ENCODE measurements at places on chromosomes 2 and 18.

GRCh38 chr2:114083717-114084387, 194.0 kb downstream of the ACTR3 start:
- no peak for DNase-seq

DNA sequence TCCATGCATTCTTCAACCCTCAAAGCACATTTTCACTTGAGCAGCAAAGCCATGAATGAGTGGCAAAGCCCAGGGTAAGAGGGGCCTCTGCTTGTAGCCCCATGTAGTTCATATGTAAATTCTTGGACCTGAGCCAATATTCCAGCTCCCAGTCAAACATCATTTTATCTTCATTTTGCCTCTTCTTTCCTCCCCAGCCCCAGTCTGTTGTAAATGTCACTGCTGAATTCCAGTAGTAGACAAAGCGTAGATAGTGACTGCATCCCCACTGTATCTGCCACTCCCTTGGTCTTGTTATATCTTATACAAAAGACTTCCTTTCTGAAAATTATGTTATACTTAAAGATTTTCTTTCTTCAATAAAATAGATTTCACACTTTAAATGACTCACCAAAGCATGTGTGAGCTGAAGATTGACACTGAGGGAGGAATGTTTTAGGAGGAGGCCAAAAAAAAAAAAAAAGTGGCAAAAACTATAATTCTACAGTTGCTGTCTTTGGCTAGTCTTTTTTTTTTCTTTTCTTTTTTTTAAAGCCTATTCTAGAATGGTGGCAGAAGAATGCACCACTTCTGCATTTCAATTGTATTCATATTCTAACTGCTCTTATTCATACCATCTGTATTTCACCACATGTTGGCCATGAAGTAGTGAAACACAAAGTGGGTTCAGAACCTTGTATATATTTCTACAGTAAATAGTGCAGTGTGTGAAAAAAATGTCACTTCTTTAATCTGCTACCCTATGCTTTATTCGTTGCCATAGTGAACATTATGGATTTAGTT, 306.1 kb downstream of the CPS1 start:
- no peak for DNase-seq

DNA sequence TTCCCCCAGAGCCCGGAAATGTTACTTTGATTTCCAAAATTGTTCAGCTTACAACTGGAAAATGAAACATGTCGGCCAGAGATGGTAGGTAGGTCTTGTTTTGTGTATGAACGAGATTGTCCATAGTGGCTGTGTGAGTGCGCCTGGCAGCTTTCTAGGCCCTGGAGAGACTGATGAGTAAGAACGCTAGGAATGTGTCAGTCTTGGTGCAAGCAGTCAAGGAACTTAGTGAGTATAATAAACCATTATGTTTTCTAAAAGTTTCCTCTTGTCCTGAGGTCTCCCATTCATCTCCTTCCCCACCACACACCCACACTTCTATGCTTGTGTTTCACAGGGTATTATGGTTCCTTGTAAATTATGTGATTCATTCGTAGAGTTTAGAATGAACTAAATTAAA, 234.2 kb downstream of the CDH2 start:
- no peak for DNase-seq

DNA sequence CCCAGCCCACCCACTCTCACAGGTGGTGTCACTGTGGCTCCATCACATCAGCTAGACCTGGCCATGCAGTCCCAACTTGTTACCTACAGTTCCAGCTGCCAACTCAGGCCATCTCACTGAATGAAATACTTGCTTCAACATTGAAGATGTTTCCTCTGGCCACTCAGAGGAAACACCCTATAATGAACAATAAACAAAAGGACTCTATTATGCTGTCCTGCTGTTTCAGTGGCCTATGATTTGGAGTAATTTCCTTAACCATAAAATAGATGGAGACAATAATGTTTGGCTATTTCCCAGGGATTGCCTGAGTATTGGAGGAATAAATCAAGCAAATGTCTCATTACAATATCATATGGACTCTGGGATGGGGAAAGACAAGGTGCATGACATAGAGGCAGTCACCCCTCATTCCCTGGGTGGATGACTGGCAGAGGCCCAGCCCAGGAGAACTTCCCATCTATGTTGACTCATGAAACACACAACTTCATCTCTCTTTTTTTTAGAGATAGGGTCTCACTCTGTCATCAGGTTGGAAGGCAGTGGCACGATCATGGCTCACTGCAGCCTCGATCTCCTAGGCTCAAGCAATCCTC, 134.4 kb downstream of the TGIF1 start:
- DNase-seq, result no peak

DNA sequence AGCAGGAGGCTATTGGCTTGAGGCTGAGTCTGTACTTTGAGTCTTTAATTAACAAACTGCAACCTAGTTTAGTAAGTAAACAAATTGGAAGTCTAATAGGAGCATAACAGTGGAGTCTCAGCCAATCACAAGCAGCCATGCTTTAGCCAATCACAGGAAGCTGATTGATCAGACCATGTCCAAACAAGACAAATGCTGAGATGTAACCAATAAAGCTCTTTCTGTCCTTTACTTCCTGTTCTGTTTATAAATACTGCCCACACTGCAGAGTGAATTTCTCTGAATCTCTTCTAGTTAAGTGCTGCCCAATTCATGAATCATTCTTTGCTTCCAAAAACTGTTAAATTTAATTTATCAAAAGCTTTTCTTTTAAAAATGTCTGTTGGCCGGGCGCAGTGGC, 146.6 kb upstream of the DLX2 start:
- no peak for DNase-seq

GRCh38 chr18:67478249-67478648, 38.3 kb downstream of the DSEL start:
- no peak for DNase-seq

DNA sequence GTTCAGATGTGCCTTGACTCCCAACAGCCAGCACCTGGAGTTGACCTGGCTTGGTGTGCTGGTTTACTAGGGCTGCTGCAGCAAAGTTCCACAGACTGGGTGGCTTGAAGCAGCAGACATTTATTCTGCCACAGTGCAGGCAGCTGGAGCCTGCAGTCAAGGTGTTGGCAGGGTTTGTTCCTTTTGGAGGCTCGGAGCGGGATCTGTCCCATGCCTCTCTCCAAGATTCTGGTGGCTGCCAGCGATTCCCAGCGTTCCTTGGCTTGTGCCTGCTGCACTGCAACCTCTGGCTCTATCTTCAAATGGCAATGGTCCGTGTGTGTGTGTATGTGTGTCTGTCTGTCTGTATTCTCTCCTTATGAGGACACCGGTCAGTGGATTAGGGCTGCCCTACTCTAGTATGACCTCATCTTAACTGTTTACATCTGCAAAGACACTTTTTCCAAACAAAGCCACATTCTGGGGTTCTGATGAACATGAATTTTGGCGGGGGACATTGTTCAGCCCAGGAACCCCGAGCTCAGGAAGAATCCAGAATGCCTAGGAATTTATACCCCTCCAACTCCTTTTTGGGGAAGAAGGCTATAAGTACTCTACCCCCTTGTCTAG, 44.7 kb upstream of the TMEM131 start:
- no peak for DNase-seq

DNA sequence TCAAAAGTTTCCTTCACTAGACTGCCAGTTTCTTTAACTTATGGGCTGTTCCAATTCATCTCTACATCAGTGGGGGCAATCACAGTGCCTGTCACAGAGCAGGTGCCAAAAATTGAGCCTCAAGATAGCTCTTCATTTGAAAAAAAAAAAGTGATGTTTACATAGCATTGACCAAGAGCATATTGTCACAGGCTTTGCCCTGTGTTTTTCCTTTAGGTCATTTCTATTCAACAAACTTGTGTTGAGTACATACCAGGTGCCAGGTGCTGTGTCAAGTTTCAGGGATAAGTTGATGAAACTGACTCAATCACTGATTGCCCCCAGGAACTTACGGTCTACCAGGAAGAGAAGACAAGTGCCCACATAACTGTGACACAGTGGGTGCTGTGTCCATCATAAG, 22.2 kb upstream of the NT5C1B start:
- no peak for DNase-seq

DNA sequence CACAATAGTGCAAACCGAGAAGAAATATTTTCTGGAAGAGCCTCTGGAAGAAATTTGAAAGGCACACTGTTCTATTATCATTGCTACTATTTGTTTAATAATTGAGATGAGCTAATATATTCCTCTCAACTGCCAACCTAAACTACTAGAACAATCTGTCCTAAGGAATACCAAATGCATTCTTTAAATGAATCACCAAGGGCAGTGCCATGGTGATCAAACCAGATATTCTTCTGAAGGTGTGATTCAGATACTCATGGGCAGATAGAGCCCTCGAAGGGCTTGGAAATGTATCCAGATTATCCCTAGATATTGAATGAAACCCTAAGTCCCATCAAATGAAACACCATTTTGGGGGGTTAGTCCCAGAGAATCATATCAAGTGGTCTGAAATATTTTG, 76.6 kb downstream of the FIGN start:
- DNase-seq, result no peak

DNA sequence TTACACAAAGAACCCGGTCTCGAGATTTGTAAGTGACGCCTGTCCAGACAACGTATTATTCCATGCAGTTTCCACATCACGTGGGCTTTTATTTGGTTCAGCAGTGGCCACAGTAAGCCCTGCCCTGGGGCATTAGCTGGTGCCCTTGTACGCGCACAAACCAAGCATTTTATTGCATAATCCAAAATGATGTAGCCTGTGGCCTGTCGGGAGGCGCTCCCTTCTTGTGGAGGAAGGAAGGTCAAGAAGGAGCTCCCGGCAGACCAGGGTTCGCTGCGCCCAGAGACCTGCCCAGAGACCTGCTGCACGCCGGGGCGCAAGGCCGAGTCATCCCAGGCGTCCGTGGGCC, 179.6 kb upstream of the ALKAL2 start:
- no peak for DNase-seq

GRCh38 chr2:232022718-232023117, 61.2 kb downstream of the DIS3L2 start:
- no peak for DNase-seq

DNA sequence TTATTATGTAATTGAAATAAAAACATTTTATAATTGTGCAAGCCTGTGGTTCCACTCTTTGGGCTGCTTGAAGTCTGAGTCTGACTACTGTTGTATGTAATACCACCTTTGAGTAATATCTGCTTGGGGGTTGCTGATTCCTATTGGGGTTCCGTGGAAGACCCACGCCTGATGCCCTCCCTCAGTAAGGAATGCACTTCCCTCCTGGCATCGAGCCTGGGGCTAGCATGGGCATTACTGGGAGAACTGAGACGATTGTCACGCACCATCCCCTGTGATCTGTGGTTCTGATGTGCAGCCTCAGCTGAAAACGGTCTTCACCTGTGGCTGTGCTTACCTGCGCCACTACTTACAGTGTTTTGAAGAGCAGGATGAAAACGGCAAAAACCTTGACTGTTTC, 32.7 kb upstream of the RBM44 start:
- DNase-seq, result no peak

DNA sequence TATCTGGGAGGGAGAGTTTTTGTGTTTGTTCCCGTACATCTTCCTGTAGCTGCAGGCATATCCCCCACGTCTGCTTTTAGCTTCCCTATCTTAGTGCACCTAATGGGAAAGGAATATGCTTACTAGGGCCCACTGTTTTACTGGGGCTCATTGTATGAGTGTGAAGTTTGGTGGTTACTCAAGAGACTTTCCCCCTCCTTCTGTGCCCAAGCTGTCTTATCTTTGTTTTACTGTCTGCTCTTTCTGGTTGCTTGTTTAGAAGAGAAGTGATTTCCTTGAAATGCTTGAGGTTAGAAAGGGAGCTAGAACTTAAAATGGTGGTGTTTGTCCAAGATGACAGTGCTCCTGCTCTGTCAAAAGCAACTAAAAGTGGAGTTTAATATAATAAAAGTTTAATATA, 7.3 kb downstream of the PTH2R start:
- DNase-seq, result no peak

All from GM18507 (cell line).